ENCODE measurements at places on chromosomes 1 and 21. TPM values are rescaled to one million over a fixed set of nuclear protein-coding genes. Genes with fewer than 3 reads are reported as not detected.

DNA sequence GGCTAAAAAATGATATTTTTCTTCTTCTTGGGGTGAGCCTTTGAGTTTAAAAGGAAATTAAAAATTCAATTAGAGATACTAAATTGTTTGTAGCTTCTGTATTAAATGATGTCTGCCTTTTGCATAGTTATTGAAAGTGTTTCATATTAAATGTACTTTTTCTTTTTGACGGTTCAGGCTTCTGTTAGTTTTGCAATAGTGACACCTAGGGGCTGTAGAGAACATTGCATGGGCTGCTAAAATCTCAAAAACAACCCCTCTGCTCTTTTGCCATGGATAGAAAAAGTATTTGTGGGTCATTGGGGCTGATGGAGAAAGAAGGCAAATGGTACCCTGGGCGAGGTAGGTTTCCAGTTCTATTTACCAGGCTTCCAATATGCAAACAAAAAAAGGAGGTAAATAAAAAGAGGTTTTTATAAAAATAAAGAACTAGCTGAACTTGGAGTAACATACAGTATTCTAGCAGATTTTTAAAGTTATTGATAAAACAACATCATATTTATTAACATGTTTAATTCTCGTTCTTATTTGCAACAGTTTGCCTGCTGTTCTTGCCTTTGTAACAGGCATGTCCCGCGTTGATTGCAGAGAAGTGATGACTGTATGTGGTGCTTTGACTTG is 115.4 kb upstream of the HOOK1 start:
- DNase-seq: peak; percentile 31

DNA sequence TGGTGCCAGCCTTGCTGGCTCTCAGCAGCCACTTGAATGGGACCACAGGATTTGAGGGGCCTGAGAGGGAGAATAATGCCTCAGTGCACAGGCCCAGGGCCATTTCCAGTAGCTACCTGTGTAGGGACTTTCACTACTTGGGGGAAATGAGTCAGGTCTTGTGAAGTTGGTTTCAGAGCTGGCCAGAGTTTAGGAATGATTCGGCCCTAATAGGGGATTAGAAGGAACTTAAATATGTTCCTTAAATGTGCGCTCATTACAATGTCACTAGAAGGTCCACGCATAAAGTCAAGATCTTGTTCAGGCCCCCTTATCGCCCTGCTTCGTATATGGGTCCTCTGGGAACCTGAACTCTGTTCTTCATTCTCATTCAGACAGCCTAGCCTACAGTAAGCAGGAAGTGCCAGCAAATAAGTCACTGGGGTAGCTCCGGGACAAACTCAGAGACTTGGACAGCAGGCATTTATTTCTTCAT is 5.6 kb upstream of the AKR1A1 start:
- no peak for DNase-seq

- DNase-seq: no peak
Observed at GRCh38 chr1:53946252-53947171, at the start of gene LRRC42. TSS of gene LRRC42 (plus strand) at chr1:53946350. CDS start at chr1:53952000, 5,650 bp downstream.

DNA sequence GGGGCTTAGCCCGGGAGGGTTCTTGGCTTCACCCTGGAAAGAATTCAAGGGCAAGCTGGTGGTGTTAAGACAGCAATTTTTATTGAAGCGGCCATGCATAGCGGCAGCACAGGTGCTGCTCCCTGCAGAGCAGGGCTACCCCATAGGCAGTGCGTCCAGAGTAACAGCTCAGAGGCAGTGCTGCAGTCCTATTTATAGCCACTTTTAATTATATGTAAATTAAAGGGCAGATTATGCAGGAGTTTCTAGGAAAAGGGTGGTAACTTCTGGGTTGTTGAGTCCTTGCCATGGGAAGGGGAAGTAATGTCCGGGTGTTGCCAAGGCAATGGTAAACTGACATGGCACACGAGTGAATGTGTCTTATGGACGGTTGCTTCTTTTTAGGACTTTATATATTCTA is 57.0 kb downstream of the VPS26C start:
- DNase-seq: no peak

DNA sequence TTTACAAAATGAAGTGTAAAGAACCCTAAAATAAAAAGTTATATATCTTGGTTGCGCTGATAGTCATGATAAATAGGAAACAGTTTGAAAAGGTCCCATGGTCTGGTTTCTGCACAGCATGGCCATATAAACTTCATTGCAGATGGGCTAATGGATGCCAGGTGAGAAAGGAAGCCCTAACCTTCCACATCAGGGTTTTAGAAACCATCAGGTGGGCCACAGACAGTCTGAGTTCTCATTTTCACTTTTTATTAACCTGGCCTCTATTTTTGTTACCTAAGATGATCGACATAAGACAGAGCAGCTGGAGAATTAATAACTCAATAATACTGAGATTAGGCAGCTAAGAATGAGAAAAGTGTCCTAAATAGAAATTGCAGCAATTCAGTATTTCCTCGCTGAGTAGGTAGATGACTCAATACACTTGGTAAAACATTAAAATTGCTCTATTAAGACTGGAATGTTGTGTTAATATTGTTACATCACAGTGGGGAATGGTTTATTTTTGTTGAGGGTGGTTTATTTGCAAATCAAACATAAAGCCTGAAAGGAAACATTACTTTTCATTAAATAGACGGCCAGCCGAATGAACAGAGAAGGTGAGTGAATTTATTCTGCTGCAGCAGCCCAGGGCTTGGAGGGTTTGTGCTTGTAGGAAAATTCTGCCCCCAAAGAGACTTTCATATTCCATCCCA is 21.1 kb downstream of the C1orf21 start:
- no peak for DNase-seq

GRCh38 chr1:234922987-234923386 is 205.7 kb downstream of the TOMM20 start:
- no peak for DNase-seq

- DNase-seq: no peak
Observed at GRCh38 chr1:52925571-52926005, 1.5 kb upstream of the SCP2 start.

DNA sequence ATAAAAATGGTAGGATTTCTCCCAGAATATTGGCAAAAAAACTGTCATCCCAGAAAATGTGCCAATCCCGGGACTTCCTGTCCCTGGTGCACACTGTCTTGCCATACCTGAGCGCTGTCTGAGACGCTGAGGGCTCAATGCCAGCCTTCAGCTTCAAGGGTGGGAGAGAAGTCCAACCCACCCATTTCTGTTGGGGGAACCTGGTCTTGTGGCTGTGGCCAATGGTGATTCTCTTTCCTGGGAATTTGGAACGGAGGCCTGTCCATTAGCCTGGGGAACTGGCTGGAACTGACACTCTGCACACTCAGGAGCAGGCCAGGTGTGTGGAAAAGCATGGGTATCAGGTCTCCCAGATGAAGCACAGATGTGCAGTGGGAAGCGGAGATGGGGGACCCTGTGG is 6.7 kb downstream of the MTHFR start:
- no peak for DNase-seq

DNA sequence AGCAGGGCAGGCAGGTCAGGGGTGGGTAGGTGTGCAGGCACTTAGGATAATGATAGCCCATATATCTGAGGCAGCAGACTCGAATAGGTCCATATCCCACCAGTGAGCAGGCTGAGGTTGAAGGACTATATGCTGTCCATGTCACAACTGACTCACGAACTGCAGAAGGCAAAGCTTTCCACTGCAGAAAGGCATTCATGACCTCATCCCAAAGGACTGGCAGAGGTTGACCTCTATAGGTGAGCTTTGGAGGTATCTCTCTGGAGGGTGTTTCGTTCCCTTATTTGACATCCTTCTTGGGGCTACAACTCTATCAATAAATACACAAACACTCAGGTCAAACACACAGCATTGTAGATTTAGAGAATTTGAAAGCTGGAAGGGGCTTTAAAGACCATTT is 42.8 kb upstream of the MARK1 start:
- DNase-seq: no peak

DNA sequence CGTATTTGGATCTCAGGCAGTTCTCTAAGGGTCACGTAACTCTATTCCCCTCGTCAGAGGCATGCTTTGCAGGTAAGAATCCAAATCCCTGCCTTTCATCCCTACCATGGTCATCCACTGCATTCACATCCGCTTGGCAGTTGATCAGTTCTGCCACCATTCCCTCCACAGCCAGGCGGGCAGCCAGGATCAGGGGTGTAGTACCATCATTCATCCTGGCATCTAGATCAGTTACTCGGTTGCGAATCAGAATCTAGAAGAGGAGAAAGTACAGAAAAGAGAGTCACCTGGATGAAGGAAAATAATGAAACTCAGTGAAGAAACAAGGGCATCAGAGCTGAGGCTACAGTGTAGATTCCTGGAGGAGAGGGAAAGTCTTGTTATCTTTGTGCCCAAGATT is 22.0 kb upstream of the ADAM30 start:
- DNase-seq: no peak

- DNase-seq: no peak
Observed at GRCh38 chr1:170670802-170671628, 7.1 kb downstream of the PRRX1 start.

DNA sequence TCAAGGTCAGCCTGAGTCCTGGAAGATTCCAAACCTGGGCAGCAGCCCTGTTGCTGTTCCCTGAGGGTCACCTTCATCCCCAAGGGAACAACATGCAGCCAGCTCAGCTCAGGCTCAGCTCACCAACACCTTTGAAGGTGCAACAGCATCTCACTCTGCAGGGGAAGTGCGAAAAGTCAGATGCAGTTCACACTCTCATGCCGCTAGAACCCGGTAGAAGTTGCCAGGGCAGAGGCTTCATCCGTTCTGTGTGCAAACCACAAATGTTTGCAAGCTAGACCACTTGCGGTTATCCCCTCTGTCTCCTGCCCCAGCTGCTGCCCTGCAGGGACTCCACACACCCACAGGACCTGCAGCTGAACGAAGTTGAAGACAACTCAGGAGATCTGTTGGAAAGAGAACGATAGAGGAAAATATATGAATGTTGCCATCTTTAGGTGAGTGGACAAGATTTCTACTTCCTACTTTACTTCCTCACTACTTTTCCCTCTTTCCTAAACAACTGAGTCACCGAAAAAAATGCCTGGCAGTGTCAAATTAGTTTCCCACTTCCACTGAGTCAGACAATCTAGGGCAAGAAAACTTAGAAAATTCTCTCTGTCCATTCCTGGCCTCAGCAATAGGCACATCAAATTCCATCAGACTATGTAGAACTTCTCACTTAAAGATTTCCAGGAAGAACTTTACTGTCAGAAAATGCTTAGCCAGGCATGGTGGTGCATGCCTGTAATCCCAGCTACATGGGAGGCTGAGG is 1.8 kb upstream of the FCRL6 start:
- no peak for DNase-seq

- no peak for DNase-seq
Observed at GRCh38 chr1:189424746-189425331, 1052.8 kb downstream of the BRINP3 start.

- no peak for DNase-seq
Observed at GRCh38 chr1:172599912-172600311, 59.0 kb upstream of the FASLG start.

- no peak for DNase-seq
Observed at GRCh38 chr1:22347854-22348760, 103.5 kb upstream of the ZBTB40 start.

GRCh38 chr1:175470078-175470477 is 273.3 kb downstream of the TNR start:
- no peak for DNase-seq

The RNU1-4 gene
- 1,400 TPM for total RNA-seq

The SPRR2D gene
- not detected for total RNA-seq

The PLEKHM2 gene
- 62.8 TPM for total RNA-seq

The CD1B gene
- not detected for total RNA-seq

The YBX1 gene
- total RNA-seq: 882 TPM

The S100B gene
- not detected for total RNA-seq

The PPFIA4 gene
- total RNA-seq: 1.0 TPM

The KRTAP7-1 gene
- total RNA-seq: not detected

The LINGO4 gene
- not detected for total RNA-seq

Data from HFFc6 (cell line).